Stimulated activated CD4-positive, alpha-beta T cell treated with anti-CD3 and anti-CD28 coated beads, Interleukin-12 subunit alpha, Interleukin-12 subunit beta, amount 100 ng/mL, for 4 hours (primary cell): ENCODE measurements at places on chromosomes 4 and X.

GRCh38 chr4:54840992-54841768, 183.4 kb downstream of the KIT start:
- no peak for DNase-seq

DNA sequence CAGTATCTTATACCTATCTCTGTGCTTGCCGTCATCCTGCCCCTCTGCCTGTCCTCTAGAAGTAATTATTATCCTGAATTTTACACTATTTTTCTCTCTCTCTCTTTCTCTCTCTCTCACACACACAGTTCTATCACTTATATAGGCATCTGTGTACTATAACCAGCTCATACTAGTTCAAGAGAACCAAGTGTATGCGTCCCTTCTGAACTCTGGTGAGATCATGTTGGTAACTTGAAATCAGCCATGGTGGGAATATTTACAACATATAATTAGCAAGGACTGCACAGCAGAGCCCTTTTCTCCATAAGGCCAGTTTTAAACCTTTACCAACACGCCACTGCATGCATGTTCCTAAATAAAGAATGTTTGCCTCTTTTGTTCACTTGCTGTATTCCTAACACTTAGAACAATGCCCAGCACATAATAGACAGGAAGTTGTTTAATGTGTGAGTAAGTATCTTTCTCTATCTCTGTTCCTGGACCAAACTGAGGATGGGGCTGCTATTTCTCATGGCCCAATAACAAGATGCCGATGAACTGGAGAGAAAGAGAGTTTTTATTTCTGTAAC, 51.1 kb upstream of the IL21 start:
- DNase-seq: no peak

GRCh38 chrX:156001667-156002021, 4.1 kb downstream of the IL9R start:
- DNase-seq: no peak

DNA sequence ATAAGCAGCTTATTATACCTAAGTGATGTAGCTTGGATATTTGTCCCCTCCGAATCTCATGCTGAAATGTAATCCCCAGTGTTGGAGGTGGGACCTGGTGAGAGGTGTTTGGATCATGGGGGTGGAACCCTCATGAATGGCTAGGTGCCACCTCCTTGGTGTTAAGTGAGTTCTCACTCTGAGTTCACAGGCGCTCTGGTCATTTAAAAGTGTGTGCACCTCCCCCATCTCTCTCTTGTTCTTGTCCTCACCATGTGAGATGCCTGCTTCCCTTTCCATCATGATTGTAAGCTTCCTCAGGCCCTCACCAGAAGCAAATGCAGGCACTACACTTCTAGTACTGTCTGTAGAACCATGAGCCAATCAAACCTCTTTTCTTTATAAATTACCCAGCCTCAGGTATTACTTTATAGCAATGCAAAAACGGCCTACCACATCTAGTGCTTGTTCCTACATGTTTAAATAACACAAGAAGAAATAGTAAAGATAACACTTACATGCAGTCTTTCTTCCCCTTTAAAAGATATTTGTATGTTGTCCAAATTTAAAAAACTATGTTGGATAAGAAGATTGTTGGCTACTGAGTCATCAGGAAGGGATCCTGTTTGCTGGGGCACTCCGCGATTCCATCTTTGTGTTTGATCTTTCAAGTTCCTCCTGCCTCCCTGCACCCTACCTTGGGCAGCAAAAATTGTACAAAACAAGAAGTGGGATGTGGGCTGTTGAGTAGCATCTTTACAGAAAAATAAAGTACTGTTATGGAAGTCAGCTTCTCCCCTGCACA, 29.7 kb downstream of the PPP1R2C start:
- no peak for DNase-seq

- no peak for DNase-seq
These were observed 614.1 kb downstream of the PCDH7 start for GRCh38 chr4:31334086-31334910.

- DNase-seq: no peak
These were observed 5.4 kb upstream of the DUSP9 start for GRCh38 chrX:153641627-153642026.
